ENCODE measurements at places on chromosomes 3 and 15.
A peak's percentile ranks its signal among the peaks of the same experiment; 100 is the strongest.

DNA sequence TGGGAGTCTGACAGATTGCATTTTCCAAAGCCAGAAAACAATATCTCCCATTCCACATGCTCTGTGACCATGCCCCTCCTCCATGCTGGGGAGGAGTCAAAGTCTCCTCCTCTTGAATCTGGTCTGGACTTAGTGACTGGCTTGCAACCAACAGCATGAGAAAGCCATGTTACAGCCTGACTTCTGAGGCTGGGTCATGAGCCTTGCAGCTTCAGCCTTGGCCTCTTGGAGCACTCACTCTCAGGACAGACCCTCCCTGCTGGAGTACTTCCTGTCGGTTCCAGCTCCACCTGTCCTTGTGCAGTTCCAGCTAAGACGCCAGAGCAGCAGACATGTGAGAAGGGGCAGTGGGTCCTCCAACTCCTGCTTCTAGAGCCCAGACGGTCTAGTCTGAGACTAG, 49.7 kb upstream of the RBSN start:
- peak; percentile 21 for DNase-seq

DNA sequence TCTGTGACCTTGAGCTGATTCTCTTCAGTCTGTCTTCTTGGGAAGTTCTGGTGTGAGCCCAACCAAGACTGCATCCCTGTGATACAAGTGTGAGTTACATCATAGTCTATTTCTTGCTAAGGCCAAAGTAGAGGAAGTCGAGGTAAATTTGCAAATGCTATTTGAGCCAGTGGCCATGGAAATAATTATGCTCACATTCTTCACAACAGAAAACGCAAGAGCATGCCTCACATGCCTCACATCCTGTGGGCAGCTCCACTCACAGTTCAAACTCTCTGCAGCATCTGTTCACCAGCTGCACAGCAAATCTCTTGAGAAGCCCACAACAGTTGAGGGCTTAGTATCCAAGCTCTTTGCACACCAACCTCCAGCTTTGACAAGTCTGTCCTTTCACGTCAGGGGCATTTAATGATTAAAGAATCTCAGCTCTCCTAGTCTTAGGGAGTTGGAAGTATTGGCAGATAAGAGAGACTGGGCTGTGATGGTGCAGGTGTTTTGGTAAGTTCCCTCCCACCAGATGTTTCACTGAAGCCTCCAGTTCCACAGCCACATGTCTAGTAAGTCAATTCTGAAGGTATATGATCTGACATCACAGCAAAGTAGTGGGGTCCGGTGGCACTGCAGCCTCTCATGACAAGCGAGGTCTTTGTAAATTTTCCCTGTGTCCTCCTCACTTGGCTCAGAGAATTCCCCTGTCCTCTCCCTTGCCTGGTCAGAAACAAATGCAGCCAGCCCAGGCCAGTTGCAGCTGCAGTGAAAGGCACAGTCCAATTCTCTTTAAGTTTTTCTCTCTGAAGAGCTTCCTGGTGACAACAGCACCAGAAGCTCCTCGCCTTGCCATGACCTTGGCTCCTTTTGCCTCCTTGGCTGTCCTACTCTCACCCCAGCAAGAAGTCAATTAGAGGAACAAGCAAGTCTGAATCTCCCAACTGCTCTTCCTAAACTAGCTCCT, 166.1 kb downstream of the SSR3 start:
- DNase-seq, result peak; percentile 84

- no peak for DNase-seq
Observed at GRCh38 chr3:36192901-36193300, 187.4 kb upstream of the STAC start.

DNA sequence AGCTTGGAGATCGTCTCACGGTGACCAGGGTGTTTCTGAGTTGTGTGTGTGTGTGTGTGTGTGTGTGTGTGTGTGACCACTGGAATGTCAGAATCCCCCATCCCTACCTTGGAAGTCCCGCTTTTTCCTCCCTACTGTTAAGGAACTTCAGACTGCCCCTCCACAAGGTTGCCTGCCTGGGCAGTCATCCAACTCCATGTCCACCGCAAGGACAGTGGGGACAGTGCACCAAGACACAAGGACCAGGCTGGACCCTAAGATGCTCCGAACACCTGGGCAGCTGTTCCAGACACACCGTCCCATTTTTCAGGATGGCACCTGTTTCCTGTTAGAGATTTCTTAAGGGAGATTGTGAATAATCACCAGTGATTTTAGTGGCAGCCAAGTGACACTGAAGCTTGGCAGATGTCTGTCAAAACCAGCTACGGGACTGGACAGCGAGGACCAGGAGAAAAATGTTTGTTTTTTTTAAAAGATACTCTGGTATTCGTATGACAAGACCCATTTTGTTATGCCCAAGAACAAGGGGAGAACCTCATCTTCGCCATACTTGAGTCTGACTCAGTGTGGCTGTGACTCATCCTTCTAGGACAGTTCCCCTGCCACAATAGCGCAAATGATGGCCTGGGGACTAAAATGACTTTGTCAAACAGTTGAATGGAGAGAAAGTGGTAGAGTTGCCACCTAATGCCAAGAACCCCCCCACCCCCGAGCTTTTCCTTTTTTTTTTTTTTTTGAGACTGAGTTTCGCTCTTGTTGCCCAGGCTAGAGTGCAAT, 15.5 kb downstream of the PAQR9 start:
- no peak for DNase-seq

DNA sequence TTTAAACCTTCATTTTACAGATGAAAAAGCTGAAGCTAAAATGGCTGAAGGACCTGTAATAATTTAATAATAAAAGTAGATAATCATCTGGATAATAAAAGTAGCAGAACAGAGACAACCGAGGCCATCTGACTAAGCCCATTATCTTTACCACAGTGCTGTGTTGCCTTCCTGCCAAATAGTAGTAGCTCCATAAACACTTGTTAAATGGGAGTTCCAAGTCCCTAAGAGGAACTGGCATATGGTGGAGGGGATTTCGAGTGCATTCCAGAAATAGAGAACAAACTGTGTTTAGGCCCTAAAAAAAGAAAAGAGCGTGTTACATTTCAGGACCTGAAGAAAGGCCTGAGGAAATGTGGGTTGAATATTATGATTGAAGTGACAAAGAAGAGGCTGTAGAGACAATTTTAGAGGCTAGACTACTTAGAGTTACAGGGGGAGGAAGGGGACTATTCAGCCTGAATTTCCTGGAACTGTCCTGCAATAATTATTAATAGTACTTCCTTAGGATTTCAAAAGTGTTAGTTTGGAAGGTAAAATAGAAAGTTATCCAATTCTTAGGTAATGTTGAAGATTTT, 424.3 kb downstream of the ROBO2 start:
- DNase-seq, result no peak

DNA sequence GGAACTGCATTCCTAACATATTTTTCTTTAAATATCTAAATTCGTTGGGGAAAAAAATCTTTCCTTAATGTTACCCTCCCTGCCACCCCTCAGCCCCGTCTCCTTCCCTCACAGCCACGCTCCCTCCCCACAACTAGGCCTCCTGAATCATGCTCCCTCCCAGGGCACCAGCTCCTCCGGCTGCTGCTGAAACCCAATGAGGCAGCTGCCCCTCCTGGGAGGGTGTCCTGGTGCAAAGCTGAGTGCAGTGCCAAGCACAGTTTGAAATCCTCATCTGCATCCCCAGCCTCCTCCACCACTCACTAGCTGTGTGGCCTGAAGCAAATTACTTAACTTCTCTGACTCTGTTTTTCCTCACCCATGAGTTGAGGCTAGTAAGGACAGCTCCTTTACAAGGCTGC, 2.7 kb upstream of the NR2E3 start:
- peak; percentile 45 for DNase-seq

DNA sequence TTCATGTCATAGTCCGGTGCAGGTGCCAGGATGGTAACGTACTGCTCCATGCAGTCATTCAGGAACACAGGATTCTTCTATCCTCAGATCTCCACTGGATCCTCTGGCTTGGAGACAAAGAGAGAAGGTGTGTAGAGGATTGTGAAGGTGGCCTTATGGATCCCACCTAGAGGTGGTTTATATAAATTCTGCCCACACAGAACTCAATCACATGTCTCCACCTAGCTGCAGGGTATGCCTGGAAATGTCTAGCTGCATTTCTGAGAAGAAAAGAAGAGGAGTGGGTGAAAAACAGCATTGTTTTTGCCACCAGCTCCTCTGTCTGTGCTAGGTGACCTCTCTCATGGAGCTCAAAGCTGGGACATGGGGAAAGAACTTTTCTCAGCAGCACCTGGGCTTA, 478.7 kb downstream of the PDCD6IP start:
- no peak for DNase-seq

- no peak for DNase-seq
Observed at GRCh38 chr3:161540594-161540993, 44.0 kb downstream of the OTOL1 start.

DNA sequence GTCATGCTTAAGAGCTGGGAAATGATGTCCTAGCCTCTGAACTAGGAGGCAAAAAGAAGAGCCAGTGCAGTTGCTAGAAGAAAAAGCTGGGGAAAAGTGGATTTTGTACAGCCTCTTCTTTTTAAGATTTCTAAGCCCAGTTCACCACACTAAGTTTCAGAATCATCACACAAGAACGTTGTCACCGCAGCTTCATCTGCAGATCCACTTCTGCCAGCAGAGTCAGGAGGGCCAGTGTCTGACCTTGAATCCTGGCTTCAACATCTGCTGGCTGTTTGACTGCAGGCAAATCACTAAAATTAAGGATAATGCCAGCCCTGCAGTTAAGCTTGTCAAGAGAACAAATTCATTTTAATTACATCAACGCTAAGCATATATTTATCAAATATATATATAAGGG, 36.2 kb downstream of the HDC start:
- DNase-seq, result no peak

- DNase-seq, result no peak
Observed at GRCh38 chr3:49714728-49715550, 4.5 kb downstream of the AMIGO3 start.

DNA sequence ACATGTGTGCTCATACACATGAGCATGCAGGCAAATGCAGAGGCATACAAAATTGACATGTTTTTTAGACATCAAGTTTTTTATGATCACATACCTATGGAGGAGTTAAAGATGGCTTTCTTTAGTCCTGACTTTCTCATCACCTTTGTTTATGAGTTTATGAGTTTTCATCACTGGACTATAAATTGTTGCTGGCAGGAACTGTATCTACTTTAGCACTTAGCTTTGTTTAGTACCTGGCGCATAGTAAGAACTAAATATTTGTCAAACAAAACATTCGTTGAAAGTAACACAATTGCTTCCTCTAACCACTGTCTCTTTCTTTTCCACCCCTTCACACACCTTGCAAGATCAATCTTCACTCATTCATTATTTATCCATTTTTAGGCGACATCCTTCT, 182.6 kb downstream of the SUCNR1 start:
- DNase-seq, result no peak

GRCh38 chr3:69282181-69282580, 103.7 kb downstream of the FRMD4B start:
- DNase-seq, result no peak

- DNase-seq, result no peak
Observed at GRCh38 chr3:98567666-98568270, 25.6 kb downstream of the CPOX start.

- DNase-seq, result peak; percentile 88
Observed at GRCh38 chr3:99410789-99411311, 227.5 kb upstream of the COL8A1 start.

GRCh38 chr3:109387201-109387600, 49.9 kb upstream of the DPPA4 start:
- no peak for DNase-seq

DNA sequence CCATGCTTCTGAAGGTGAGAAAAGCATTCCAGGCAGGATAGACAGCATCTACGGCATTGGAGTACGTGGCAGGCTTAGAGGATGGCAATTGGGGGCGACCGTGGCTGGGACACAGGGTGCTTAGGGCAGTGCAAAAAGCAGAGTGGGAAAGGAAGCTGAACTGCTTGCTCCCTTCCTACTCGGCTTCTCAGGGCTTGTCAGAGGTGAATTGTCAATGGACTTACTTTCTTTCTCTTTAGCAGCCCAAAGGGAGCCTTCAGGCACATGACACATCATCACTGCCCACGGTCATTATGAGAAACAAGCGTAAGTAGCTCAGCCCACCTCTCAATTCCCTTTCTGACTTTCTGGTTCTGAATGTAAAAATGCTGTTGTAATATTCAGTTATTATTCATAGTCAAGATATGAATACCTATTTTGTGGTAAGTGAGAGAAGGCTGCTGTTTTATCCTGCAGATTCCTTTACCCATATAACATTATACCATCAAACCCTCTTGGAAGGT, 84.3 kb downstream of the KLHL25 start:
- no peak for DNase-seq

DNA sequence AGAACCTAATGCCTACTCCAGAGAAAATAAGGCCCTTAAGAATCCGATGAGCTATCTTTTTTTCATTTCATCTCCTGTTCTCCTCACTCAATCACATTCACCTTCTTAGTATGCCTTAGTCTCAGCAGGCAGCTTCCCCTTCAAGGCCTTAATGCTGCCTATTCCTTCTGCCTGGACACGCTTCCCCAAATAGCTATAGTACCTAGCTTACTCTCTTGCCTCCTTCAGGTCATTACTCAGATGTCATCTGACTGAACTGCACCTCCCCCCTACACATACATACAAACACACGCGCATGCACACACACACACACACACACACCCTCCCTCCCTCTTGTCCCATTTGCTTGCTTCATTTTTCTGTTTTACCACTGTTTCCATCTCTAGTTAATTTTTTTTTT, 191.5 kb upstream of the MLF1 start:
- no peak for DNase-seq

GRCh38 chr3:9028134-9028533, 64.9 kb upstream of the RAD18 start:
- DNase-seq, result peak; percentile 83

Measured in choroid plexus epithelial cell (primary cell).